Stimulated activated CD4-positive, alpha-beta T cell treated with anti-CD3 and anti-CD28 coated beads, Interleukin-15, amount 100 ng/mL, for 1 hour (primary cell): ENCODE measurements at places on chromosomes 12 and 14.

GRCh38 chr12:3315201-3315661, 175.8 kb upstream of the PRMT8 start:
- no peak for DNase-seq

DNA sequence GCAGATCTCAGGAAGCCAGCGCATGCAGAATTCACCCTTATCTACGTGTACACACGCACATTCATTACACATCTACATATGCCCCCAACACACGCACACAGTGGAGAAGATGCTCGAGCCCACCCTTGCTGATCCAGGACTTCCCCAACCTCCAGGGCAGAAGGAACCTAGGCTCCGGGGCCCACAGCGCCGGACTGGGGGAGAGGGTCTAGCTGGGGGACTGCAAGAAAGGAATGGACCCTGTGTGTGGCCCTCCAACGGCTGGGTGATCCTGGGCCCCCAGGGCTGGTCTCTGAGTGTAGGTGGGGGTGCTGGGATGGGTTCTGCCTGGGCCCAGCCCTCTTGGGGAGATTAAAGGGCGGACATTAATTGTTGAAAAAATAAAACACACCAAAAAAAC, 128.1 kb upstream of the C14orf180 start:
- DNase-seq = no peak

GRCh38 chr12:13573698-13574321, 377.3 kb downstream of the EMP1 start:
- no peak for DNase-seq

DNA sequence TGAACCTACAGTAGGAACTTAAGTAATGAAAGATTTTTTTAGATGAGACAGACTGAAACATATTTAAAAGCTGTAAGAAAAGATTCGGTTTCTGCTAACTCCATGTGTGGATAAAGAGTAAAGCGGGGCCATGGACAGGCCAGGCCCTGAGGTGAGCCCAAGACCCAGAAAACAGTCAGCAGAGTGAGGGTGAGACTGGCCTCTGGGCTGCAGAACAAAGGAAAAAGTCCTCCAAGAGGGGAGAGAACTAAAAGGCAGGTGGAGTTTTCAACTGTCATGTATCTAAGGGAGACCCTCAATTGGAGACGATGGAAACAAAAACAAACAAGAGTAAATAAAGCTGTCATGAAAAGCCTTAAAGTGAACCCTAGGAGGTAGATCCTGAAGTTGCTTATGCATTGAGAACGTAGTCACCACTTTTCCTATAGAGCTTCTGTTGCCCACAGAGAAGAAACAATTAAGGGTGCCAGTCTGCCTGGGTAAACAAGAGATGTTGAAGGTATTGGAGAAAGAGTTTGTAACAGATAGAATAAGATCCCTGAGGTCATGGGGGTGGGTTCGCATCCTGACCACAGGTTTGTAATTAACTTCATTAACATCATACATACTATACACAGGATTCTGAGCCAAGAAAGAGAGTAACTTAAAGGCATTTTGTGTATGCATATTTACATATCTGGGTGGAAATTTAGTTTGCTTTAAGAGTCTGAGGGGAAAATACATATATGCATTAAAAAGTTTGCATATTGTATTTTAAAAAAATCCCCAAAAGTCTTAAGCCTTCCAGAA, 268.7 kb upstream of the PDE3A start:
- no peak for DNase-seq

DNA sequence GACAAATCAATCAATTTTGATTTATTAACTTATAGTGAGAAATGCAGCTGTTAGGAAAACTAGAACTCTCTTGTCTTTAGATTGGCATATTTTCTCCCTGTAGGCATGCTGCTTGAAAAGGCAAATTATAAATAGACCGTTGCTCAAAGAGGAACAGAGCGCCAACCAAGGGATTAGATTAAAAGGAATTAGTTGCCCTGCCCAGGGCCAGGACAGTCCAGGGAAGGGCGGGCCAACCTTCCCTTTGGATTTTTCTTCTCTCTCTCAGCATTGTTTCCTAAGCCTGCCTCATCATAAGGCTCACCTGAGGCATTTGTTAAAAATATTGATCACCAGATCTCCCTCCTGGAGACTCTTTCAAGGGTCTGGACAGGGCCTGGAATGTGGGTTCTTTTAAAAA, 8.6 kb downstream of the CIPC start:
- DNase-seq = no peak

DNA sequence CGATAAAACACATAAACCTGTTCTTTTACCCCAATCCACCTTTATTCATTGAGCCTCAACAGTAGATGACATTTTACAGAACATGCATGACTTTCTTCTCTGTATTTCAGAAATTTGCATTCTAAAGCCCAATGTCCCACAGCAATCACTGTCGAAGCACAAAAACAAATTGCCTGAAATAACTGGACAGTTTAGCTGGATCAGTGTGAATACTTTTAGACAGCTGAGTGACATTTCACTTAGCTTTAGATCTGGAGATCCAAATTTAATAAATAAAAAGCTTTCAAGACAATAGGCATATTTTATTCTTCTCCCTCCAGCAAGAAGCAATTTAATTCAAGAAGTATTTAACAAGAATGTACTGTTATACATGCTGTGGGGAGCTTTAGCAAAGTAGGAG, 109.1 kb upstream of the FSCB start:
- DNase-seq = no peak

DNA sequence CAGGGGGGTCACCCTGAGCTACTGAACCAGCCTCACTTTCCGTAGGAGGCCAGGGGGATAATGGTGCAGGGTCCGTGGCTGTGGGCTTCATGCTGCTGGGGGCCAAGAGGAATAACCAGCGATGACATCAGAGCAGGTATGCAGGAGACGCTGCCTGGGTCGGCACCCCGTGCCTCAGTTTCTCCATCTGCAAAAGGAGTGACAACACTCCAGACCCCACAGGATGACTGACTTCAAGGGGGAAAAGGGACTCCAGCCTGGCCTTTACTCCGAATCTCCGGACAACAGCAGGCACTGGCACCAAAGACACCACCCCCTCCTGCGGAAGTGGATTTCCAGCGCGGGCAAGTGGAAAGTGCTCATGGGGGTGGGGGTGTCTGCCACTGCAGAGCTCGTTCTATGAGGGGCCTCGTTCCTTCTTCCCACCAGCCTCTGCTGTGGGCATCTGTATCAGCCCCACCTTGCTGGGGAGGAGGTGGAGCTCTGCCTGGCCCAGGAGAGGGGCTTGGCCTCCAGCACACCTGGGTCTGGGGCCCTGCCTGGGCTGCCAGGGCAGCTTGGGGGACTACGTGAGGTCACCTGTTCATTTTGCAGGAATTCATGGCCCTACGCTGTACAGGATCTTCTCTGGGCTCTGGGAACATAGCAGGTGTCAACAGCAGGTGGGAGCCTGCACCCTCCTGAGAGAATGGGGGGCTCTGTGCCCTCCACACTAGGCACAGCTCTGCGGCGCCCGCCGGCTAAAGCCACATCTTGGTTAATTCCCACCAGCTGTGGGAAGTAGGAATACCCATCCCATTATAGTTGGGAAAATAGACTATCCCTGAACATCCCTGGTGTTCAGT, 216.6 kb upstream of the C14orf180 start:
- DNase-seq = no peak

- DNase-seq = no peak
Measured at GRCh38 chr14:95649230-95649629, 37.0 kb upstream of the TCL1B start.

- DNase-seq = no peak
Measured at GRCh38 chr12:105109465-105110212, 2.1 kb downstream of the WASHC4 start.

DNA sequence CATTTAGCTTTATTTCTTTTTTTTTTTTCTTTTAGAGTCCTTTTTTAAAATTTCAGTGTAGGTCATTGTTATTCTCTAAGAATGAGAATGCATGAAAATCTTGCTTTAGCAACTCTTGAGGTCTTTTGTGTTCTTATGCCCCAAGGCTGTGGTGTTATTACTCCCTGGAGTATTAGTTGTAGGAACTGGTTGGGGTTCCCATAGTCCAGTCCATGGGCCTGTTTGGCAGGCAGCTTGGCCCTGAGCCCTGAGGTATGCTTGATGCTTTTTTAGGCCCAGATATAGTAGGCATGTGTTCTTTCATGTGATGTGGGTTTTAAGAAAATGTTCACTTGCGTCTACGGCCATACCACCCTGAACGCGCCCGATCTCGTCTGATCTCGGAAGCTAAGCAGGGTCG, 1.6 kb downstream of the FAM234B start:
- no peak for DNase-seq

- DNase-seq = peak; percentile 92
Measured at GRCh38 chr14:61694830-61695694, at the start of gene HIF1A. Gene HIF1A (plus strand): TSS chr14:61695513. CDS start chr14:61695805, 292 bp downstream.

- DNase-seq = no peak
Measured at GRCh38 chr12:131383741-131384543, 326.9 kb upstream of the SFSWAP start.

- no peak for DNase-seq
Measured at GRCh38 chr14:81319946-81320345, 80.2 kb downstream of the STON2 start.

DNA sequence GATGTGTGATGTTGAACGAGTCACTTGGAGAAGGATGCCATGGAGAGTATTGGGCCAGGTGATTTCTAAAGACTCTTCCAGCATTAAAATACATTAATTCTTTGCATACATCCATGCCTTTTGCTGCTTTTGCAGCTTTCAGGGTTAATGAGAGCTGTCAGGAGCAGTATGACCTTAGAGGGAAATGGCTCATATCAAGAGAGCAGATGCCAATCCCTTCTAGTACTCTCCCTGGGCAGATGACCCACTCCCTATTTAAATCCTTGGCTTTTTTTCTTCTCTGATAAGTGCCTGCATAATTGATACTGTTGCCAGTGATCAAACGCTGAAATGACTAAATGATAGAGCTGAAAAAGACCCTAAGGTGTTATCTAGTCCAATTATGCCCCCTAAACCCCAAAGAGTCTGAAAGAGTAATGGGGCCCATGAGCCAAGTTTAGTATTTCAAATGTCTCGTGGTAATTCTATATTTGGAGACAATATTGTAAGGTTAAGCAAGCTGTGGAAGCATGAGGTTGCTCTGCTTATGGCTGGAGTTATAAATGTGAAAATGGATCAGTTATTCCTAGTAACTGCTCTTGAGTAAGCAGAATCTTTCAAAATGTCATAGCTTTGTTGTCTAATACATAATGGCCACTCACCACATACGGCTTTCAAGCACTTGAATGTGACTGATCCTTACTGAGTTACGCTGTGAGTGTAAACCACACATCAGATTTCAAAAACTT, 137.3 kb downstream of the ETV6 start:
- DNase-seq = no peak

- DNase-seq = no peak
Measured at GRCh38 chr12:62537551-62537950, 70.9 kb downstream of the MON2 start.
